ENCODE measurements at places on chromosomes 11 and 22.
A peak's percentile ranks its signal among the peaks of the same experiment; 100 is the strongest.

- DNase-seq: peak; percentile 76
Observed at GRCh38 chr22:26502688-26503561, 9.3 kb downstream of the TFIP11 start.

DNA sequence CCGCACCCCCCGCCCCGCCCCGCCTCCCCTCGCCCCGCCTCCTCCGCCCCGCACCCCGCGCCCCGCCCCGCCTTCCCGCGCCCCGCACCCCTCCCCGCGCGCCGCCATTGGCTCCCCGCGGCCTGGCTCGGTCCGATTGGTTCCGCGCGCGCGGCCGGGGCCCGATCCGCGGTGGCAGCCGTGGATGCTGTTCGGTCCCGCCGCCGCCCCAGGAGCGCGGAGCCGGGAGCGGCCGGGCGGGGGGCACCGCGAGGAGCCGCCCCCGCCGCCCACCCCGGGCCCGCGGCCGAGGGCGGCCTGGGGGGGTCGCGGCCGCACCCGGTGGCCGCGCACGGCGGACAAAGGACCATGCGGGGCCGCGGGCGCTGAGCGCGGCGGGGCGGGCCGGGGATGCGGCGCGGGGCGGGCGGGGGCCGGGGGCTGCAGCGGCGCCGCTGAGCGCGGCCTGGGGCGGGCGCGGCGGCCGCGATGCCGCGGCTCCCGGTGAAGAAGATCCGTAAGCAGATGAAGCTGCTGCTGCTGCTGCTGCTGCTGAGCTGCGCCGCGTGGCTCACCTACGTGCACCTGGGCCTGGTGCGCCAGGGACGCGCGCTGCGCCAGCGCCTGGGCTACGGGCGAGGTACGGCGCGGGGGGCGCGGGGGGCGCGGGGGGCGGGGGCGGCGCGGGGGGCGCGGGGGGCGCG, at the start of gene B4GALNT4:
B4GALNT4 (plus strand) TSS at position 164 of the 683 bp plus-strand sequence; CDS start at position 469, 305 bp downstream.
- DNase-seq: peak; percentile 49

- DNase-seq: no peak
Observed at GRCh38 chr11:117701781-117702180, 95.2 kb downstream of the DSCAML1 start.

DNA sequence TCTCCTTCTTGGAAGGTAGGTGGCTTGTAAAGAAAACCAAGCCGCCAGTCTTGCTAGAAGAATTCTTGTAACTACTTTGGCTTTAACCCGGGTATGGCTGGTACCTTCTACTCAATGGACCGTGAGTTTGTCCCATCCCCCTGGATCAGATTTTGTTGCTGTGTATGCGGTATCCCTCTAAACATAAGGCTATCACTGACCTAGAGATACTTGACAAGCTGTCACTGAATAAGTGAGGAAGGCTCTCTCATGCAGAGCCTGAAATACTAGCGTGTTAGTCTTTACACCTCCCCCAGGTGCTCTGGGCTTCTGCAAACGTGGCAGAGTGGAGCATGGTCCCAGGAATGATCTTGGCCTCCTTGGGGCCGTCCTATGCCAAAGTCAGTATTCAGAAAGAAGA, 34.5 kb downstream of the GLB1L2 start:
- DNase-seq: no peak

DNA sequence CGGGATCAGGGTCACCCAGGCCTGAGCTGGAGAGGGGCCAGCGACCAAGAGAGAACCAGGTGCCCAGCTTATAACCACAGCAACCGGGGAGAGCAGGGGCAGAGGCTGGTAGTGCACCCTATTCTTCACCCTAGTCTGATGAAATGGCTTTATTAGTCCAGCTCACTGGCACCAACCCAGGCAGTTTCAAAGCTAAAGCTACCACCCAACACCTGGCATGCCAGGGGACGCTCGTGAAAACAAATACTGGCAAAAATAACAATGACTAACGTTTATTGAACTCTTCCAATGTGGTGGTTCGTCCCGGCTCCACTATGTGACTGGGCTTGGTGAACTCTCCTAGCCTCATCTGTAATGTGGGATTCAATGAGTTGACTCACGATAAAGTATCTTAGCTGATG, 30.6 kb downstream of the SCGB1A1 start:
- DNase-seq: no peak

DNA sequence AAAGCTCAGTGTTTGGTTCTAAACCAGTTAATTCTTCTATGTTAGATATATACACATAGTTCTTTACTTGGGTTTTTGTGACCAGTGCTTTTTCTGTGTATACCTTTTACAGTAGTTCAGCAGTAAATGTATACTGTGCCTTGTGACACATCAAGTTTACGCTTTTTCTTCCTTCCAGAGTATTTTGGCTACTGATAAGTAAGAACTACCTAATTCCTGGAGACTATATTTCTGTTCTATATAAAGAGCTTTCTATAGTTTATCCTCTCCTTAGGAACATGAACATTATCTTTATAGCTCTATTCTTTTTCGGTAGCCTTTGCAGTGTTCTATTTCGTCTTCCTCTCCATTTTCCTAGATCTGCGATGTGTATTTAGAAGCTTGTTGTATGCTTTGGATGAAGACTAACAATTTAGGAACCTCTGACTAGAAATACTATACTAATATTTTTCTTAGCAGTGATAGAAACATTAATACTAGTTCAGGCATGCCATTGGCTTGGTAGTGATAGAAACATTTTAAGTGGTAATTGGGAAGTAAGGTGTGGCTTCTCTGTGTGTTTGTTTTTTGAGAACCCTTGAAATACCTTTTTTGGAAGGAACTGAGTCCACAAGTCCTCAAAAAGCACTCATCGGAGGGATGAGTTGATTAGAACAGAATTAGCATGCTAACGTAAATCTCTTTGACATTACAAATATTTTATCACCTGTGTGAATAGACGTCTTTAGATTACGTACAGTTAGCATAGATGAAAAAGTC, 74.6 kb downstream of the ARHGEF12 start:
- DNase-seq: no peak

DNA sequence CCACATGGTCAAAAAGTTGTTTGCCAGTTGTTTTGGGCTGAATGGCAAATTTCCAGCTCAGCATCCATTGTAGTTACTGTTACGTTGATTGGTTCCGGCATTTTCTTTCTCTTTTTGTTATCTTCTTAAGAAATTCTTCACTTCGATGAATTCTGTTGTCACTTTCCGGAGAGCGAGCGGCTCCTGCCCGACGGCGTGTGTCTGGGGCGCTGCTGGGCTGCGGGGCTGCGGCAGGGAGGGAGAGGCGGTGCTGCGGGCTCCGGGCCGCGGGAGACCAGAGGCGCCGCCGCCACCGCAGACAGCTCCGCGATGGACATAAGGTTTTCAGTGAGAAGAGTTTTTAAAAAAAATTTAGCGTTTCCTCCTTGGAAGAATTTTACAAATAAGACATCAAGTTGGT, 117.4 kb downstream of the RRM1 start:
- DNase-seq: no peak

DNA sequence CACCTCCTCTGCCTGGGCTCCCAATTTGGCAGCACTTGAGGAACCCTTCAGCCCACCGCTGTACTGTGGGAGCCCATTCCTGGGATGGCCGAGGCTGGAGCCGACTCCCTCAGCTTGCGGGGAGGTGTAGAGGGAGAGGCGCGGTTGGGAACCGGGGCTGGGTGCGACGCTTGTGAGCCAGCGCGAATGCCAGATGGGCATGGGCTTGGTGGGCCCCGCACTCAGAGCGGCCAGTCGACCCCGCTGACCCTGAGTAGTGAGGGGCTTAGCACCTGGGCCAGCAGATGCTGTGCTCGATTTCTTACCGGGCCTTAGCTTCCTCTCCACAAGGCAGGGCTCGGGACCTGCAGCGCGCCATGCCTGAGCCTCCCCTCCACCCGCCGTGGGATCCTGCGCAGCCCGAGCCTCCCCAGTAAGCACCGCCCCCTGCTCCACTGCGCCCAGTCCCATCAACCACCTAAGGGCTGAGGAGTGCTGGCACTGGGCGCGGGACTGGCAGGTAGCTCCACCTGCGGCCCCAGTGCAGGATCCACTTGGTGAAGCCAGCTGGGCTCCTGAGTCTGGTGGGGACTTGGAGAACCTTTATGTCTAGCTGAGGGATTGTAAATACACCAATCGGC, 58.3 kb upstream of the DEFB108B start:
- no peak for DNase-seq

DNA sequence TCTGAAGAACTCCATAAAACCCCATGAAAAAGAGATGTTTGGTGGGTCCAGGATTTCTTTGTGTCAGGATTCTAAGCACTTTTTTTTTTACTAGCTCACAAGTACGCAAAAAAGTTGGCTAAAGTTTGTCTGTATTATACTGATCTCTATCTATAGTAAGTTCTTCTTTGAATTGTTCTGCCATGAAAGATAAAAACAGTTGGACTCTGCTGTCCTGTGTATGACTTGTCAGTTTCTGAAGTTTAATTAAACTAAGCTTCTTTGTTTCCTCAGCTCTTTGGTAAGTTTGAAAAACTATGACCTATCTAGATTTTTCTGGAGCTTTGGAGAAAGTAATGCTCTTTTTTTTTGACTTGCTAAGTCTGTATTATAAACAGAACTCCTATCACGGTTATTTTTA, 812.2 kb upstream of the LUZP2 start:
- no peak for DNase-seq

GRCh38 chr22:40396882-40397281, 26.5 kb downstream of the SGSM3 start:
- no peak for DNase-seq

DNA sequence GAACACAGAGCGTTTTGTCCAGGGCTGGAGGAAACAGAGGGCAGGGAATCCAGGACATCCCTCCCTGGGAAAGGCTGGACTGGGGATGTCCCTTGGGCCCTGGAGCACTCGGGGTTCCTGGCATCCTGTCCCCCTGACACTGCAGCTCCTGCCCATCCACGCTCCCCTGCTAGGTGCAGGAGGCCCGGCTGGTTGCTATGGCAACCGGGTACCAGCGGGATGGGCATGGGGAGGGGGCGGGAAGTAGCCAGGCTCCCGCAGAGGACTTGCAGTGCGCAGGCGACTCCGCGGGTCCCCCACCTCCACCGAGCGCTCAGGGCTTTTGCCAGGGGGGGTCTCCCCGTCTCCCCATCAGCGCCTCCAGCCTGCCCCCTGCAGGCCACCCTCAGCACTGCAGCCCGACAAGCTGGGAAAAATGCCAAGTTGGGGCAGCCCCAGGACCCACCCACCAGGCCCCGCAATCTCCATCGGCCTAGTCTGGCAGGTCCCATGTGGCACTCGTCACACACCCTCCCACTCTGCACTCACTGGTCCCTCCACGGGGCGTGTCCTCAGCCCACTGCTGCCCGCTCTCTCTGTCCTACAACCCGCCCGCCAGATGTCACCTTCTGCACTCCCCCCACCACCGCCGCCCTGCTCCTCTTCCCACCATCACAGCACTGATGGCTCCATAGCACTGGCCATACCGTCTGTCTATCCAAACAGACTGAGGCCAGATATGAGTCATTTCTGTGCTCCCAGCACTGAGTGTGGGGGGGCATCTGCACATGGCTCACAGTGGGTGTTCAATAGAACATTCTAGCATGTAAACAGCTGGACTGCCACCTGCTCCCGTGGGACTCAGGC, 31.5 kb downstream of the KIAA0930 start:
- no peak for DNase-seq

- no peak for DNase-seq
Observed at GRCh38 chr11:40290171-40290631, 1169.3 kb downstream of the LRRC4C start.

DNA sequence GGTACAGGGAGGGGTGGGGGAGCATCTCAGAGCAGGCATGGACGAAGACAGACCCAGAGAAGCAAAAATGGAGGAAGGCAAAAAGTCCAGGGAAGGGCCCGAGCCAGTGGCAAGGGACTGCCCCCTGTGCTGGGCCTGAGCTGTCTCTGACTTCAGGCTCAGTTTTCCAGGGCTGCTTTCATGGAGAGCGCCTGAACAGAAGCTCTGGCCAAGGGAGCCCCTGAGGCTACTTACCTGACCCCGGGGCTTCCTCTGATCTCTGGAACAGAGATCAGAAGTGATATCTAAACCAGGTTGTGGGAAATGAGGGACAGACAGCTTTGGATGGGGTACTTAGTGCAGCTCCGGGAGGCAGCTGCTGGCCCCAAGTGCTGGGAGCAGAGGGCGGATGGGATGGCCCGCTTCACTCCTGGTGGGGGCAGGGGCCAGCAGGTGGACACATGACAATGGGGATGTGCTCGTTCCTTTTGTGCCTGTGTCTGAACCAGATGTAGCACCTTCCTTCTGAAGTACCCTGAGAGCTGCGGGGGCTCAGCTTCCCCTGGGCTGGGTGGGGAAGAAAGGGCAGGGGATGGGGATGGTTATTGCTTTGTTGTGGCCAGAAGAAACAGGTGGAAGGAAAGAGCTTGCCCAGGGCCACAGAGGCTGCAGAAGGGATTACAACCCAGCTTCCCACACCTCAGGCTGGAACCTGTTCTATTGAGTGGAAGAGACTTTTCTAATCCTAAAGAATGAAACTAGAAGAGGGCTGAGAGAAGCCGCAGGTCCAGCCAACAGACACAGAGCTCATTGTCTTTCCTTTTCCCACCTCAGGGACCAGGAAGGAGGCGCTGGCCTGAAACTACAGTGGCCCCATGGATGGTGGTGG, 5.7 kb downstream of the LRRC10B start:
- DNase-seq: no peak

DNA sequence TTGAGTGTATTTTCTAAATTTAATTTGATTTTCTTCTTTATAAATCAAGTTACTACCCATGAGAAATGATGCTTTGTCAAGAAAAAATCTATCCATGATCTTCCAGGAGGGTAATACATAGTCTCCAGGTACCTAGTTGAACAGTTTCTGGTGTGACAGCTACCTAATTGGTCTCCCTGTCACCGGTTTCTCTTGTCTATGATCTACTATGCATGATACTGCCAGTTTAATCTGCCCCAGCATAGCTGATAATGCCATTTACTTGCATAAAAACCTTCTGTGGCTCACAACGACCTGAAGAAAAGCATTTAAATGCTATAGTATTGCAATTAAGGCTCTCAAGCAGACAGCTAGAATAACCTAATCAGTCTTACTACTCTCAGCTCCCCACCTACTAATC, 349.5 kb downstream of the DLG2 start:
- no peak for DNase-seq

- DNase-seq: no peak
Observed at GRCh38 chr22:35352214-35353111, 28.4 kb upstream of the HMOX1 start.

GRCh38 chr11:62427630-62428233, 8.9 kb downstream of the SCGB1A1 start:
- DNase-seq: no peak

All from CD4-positive, alpha-beta T cell (primary cell).